ENCODE measurements at places on chromosomes 7 and 10.

DNA sequence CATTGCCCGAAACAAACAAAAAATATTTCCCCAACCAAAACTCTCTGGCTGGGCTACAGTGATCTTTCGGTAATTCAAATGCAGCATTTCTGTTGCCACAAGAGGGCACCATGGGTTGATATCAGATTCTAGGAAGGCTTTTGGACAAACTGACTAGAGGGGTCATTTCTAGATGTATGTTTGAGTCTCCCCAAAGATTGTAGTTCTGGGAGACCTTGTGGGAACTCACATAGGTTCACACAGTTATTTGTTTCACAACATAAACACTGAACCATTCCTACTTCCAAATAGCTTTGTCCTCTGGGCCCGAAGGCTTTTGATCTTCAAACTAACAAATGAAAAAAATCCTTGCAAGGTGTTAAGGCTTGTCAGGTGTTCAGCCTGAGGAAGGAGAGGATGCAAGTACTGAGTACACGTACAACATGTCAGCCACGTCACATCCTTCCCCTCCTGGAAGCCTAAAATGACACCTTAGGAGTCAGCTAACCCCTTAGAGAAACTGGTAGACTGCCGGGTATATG lies 37.0 kb upstream of the IL15RA start:
- peak; percentile 93 for DNase-seq

GRCh38 chr7:79923953-79924352 lies 210.7 kb upstream of the GNAI1 start:
- no peak for DNase-seq

GRCh38 chr10:117169480-117169879 lies 27.8 kb upstream of the KCNK18 start:
- DNase-seq, result peak; percentile 35

DNA sequence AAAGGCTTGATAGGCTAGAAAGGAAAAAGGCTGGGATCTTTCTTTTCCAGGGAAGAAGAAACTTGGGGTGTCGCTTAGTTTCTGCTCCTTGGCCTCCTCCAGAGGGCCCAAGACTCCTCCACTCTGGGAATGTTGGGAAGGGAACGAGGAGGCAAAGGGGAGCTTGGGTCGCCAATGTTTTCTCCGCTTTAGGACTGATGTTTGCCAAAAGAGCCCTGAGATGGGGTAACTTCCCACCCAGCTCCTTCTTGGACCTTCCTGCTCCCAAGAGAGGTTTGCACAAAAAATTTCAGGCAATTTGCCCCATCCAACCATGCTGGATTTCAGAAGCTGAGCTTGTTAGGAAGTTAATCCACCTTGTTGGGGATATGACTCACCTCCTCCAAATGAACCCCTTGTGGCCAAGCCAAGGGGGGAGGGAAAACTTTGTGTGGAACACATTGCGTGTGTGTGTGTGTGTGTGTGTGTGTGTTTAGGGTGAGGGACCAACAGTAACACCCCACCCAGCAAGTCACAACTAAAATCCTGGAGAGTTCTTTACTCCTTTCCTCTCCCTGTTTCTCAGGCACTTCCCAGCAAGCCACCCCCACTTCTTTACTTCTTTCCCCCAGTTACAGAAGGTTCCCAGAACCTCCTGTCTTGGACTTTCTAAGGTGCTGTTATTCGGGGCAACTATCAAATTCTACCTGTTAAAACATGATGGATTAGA lies 8.7 kb upstream of the HOXA2 start:
- DNase-seq, result no peak

DNA sequence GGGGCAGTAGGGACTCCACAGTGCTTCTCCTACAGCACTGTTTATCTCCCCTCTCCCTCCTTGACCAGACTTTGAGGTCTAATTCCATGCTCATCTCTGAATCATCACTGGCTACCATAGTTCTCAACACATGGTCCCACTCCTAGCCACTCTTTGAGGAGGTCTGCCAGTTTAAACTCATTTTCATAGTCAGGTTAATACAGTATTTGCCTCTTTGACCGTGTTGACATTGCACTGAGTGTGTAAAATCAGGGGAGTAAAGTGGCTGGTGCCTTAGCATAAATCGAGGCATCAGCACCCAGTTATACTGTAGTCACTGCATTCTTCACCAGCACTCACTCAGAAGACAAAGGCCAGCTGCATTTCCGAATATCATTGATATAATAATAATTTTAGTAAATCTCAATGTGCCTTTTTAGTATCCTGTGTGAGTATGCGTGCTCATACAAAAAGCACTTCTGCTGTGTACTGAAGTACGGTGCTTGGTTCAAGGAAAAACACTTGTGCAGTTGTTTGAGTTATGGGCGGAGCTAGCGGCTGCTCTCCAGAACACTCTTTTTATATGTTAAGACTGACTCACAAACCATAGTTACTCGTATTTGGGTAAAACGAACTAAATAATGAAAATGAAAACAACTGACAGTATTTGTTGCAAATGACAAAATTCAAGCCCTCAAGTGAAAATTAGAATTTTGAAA lies 89.7 kb downstream of the GALNT11 start:
- no peak for DNase-seq

- no peak for DNase-seq
Observed at GRCh38 chr10:126975221-126975620, 70.0 kb downstream of the DOCK1 start.

DNA sequence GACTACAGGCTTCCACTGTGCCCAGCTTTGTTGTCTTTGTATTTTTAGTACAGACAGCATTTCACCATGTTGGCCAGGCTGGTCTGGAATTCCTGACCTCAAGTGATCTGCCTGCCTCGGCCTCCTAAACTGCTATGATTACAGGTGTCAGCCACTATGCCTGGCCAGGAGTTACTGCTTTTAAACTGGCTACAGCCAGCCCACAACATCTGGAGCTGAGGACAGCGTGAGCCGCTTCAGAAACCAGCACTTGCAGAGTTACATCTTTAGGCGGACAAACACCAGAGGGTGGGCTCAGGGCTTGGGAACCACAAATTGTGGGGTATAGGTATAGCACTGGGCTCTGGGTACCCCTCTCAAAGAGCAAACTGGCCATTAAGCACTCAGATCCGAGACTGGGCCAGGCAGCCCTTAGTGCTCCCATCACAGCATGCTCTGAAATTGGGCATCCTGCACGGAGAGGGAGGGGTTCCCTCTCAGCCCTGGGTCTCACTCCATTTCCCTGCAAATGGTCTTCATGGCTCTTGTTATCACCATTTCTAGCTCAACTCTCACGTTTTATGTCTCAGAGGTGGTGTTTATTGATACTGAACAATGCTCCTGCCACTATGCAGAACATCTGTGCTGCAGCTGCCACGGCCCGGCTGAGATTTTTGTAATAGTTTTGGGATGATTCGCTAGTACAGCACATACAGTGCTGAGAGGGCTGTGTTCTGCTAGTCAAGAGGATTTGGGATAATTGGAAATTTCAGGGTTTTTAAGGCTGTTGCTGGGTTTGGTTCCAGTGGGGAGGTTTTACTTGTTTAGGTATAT lies 146.4 kb upstream of the LYZL2 start:
- DNase-seq, result no peak

- DNase-seq, result no peak
Observed at GRCh38 chr7:1540776-1541271, 10.3 kb downstream of the MAFK start.

GRCh38 chr10:71542478-71542877 lies 145.8 kb downstream of the CDH23 start:
- no peak for DNase-seq

- DNase-seq, result peak; percentile 4
Observed at GRCh38 chr7:80018941-80019808, 115.5 kb upstream of the GNAI1 start.

GRCh38 chr7:33334349-33334748 lies 205.0 kb downstream of the BBS9 start:
- no peak for DNase-seq

- DNase-seq, result no peak
Observed at GRCh38 chr7:32020551-32021159, 49.6 kb downstream of the PDE1C start.

DNA sequence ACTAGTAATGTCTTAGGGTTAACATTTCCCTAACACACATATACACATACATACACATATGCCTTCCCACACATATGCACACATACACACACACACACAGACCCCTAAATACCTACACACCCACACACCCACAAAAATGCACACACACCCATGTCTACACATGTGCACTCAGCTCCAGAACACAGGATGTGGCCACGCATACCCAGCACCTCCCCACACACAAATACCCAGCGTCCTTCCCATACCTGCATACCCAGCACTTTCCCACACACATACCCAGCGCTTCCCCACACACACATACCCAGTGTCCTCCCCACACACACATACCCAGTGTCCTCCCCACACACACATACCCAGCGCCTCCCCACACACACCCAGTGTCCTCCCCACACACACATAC lies 534.9 kb downstream of the DNAJB6 start:
- no peak for DNase-seq

DNA sequence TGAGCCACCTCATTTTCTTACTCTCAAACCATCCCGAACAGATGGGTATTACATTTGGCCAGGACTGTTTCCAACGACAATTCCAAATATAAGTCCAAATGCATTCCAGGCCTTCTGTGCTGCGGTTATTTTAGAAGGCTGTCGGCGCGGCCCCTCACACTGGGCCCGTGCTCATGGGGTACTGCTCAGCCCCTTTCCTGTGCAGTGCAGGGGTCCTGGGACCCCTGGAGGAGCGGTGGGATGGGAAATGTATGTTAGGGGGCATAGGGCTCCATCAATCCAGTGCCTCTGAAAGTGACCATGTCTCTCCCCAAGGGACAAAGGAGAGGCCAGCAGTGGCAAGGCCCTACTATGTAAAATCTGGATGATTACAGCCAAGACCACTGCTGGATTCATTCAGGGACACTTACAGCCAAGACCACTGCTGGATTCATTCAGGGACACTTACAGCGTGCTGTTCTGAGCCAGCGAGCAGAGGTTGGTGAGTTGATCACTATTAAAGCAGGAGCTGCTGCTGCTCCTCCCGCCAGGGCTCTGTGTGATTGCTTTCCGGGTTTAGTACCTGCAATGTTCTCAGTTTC lies 66.3 kb downstream of the CHST15 start:
- DNase-seq, result no peak

DNA sequence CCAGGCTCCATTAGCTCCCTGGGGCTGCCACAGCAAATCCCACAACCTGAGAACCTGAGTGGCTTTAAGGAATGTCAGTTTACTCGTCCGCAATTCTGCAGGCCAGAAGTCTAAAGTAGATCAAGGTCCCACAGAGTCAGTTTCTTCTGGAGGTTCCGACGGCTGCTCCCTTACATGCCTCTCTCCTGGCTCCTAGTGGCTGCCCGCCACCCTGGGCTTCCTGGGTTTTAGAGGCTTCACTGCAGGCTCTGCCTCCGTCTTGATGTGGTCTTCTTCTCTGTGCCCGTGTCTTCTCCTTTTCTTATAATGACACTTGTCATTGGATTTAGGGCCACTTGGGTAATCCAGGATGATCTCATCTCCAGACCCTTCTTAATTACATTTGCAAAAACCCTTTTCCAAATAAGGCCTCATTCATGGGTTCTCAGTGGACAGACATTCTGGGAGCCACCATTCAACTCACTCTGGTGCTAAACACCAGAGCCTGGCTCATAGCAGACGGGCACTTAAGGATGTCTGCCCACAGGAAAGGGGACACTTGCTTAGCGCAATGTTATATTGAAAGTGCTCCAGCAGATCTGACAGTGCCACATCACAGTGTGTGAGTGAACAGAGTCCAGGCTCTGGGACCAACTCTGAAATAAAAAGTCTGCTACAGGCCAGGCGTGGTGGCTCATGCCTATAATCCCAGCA lies 77.6 kb downstream of the VWC2 start:
- DNase-seq, result no peak

DNA sequence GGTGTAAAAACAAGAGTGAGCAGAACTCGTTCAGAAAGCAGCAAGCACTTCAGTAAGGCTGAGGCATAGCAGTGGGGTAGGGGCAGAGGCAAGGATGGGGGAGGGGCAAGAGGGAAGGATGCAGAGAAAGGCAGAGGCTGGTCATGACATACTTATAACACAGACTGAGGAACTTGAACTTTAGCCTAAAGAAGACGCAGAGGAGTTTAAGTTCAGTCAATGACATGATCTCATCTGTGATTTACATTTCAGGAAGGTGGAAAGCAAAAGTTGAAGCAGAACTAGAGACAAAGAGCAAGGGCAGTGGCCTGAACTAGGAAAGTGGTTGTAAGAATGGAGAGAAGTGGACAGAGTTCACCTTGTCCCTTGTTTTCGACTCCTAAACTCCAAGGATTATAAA lies 15.8 kb downstream of the MACC1 start:
- DNase-seq, result peak; percentile 93

DNA sequence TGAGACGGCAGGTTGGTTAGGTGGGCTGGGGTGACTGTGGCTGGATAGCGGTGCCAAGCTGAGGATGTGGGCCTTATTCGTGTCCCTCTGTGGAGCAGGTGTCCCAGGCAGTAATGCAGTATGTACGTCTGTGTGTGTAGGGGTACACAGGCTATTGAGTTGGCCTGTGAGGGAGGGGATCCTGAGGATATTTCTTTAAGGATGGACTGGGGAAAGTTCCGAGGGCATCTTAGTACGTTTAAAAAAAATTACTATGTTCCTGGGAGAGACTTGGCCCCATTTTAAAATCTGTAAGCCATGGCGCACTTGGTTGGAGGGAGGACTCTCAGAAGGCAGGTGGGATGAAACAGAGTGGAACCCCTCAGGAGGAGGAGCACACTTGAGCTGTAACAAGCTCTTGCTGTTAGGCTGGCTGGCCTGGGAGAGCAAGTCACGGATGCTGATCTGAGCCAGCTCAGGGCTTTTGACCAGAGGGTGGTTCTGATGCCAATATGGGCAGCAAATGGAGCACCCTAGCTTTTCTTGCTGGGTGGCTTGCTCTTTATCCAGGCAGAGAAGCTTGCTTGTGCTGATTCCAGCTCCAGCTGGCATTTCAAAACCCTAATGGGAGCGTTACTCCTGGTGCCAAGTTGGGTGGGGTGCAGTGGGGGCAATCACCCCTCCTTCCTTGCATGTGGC lies 765 bp downstream of the WBP1L start:
- DNase-seq, result no peak

GRCh38 chr7:13188922-13189321 lies 501.5 kb downstream of the ARL4A start:
- DNase-seq, result no peak

DNA sequence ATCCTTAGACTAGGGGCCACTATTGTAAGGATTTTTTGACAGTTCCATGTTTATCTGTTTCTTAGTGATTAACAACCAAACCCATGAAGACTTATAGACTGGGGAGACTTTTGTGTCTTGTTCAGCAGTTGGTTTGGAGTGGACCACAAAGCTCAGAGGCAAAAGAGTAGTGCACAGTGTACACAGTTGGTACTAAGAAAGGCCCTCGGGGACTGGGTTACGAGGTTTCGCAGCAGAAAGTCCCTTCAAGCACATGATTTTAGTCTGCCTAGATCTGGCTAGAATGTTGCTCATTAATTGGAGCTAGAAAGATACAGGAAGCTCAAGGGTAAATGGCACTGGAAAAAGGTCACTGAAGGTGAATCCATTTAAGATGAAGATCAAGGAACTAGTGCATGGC lies 35.4 kb downstream of the CDK14 start:
- no peak for DNase-seq

- no peak for DNase-seq
Observed at GRCh38 chr7:4822677-4823076, 39.2 kb downstream of the PAPOLB start.

GRCh38 chr7:74325210-74325565 lies 36.0 kb downstream of the CLIP2 start:
- no peak for DNase-seq
